ENCODE measurements at places on chromosomes 2 and 18.

DNA sequence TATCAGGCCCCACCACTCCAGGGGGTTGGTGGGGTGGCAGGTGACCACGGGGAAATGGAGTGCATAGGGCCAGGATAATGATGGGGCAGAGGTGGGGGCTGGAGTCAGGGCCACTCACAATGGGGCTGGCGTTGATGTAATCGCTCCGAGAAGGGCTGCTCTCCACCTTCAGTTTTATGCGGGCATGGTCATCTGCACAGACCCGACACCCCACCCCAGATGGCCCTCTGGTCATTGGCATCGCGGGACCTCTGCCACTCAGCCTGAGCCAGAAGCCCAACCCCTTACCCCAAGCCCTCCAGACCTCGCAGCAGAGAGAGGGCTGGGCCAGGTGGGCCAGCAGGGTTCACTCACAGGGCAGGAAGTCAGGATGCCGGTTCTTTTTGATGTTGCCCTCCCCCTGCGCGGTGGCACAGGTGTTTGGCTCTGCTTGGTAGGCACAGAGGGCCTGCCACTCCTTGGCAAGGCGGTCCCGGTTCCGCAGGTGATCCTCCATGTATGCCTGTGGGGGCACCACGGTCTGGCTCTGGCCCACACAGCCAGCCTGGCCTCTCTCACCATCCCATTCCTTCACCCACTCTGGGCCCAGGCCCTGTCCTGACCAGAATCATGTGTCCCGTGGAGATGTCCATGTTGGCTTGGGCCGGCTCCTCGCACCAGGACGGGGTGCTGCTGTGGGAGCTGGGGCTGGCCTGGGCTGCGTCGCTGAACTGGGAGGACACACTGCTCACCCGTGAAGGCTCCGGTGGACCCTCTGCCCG is 12.4 kb downstream of the PTPRN start:
- DNase-seq, result no peak

DNA sequence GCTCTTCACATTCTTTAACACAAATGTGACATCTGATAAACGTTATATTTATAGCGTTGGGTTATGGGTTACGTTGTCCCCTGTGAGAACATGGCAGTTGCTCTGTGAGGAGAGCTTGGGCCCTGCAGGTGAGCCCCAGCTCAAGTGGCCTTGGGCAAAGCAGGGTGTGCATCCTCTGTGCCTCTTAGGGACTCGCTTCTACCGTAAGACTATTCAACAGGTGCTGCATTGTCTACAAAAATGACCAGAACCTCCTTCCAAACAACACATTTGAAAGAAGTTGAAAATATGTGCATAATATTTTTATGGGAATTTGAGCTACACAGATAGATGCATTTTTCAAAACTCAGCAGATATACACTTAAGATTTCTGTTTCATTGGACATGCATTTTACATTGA is 16.4 kb upstream of the CHMP1B start:
- no peak for DNase-seq

GRCh38 chr2:202780514-202781021 is 91.0 kb downstream of the ICA1L start:
- no peak for DNase-seq

GRCh38 chr18:75047240-75047961 is 161.5 kb downstream of the PTGR3 start:
- DNase-seq, result peak; percentile 24

- DNase-seq, result no peak
Observed at GRCh38 chr18:52287151-52287550, 52.8 kb upstream of the DCC start.

DNA sequence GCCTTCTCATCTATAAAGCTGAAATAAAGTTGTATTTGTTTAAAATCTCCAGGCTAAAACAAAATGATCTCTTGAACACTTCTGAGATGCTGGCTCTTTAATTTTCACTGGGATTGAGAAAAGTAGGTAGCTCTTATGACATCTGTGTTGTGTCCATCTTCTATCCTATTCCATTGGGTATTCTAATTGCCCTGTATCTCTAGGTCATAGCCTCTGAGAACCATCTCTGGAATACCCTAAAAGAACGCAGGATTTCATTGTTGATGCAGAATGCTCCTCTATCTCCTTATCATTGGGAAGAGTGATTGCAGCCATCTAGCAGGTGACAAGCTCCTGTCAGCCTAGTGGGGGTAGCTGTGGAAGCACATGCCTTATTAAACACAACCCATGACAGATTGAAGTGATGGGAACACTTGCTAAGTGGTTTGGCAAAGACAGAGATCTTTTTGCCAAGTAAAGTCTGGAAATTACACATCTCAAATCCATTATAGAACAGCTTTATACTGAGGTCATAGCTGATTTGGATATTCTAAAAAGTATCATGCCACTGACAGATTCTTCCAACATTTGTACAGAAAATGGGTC is 178.2 kb downstream of the TDRD15 start:
- no peak for DNase-seq

- DNase-seq, result peak; percentile 40
Observed at GRCh38 chr18:8951491-8951890, 151.0 kb upstream of the NDUFV2 start.

GRCh38 chr2:240991378-240992263 is 6.8 kb upstream of the SNED1 start:
- no peak for DNase-seq

GRCh38 chr2:82007071-82007664 is 1702.6 kb upstream of the LRRTM1 start:
- DNase-seq, result no peak

DNA sequence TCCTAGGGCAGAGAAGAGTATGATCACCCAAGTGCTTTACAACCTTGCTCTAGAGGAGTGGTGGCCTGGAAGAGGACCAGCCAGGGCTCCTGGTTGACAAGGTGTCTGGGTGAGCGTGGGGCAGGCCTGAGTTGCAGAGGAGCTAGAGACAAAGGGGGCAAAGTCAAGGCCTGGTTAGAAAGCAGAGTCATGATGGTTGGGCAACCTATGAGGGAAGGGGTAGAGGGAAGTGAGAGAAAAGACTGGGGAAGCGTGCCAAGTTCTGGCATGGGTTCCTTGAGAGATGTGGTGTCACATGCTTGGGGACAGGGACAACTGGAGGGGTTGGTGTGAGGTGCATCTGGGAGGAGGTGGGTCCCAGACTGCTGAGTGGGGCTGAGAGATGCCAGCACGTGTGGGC is 13.5 kb downstream of the ZFP36L2 start:
- no peak for DNase-seq

DNA sequence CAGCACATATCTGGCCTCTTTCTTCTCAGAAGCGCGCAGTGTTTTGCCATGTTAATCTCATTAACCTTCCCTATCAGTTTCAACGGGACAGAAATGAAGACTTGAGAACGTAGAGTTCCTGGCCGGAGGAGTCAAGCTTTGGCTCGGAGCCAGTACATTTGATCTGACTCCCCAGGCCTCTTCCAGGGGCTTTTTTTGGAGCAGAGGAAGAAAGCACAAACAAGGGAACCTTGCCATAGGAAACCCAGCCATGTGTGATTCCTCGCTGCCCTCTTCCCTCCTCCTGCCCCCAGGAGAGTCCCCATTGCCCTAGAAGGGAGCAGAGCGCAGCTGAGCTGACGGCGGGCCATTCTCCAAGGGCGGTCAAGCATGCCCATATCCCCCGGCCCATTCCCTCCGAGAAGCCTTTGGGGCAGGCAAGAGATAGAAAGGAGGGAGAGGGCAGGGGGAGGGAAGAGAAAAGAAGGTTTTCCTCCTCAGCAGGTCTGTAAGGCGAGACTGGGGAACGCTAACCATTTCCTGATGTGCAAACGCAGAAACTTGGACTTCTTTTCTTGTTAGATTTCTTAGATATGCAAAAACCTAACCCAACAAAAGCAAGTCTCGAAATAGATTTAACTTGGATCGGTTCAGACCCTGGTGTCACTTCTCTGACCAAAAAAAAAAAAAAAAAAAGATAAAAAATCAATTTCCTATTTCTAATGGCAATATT is 63.7 kb upstream of the POU3F3 start:
- DNase-seq, result no peak

DNA sequence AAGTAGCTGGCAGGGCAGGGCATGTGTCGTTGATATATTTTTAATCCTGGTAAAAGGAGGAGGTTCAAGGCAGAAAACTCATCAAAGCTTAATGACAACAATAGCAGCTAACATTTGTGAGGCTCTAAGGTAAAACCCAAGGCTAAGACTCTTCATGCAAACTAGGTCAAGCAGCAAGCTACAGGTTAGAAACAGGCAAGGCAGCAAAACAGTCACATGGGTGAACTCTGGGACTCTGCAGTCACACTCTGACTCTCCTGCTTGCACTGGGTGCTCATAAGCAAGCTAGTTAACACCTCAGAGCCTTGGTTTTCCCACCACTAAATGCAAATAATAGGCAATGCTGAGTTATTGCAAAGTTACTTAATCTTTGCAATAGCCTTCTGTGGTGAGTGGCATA is 7.9 kb downstream of the IL1RN start:
- DNase-seq, result no peak

GRCh38 chr2:147657086-147658000 is 187.5 kb upstream of the ACVR2A start:
- no peak for DNase-seq

GRCh38 chr18:62387257-62387656 is 62.1 kb downstream of the TNFRSF11A start:
- DNase-seq, result no peak

DNA sequence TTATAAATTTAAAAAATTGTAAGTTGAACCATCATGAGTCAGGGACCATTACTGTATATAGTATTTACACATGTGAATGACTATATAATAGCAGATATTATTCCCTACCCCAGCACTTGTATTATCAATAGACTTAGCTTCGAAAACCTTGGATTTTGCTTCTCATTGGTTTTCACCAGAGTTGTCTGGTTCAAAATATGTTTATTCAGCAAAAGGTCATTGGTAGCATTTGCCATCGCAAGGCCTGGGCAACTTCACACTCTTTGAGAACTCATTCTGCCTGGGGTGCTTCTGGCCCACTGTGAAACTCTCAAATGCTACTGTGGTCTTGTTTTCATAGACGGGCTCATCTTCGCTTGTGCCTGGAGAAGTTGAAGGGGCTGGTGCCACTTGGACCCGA is 20.1 kb downstream of the MXD1 start:
- no peak for DNase-seq

GRCh38 chr2:216346781-216347180 is 25.5 kb downstream of the MARCHF4 start:
- no peak for DNase-seq

DNA sequence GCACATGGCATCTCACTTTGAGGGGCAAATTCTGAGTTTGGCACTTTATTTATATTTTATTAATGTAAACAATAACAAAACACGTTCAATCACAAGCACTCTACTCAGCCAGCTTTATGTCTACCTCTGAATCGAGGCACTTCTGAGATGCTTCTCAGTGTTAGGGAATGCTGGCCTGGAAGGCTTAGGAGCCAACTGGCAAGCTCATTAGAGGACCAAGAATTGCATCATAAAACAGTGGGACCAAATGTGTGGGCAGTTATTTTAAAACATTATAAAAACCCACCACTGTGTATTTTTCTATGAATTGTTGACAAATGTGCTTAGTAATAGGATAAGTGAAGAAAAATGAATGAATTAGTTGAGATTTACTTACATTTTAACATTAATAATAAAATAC is 46.8 kb upstream of the SMIM21 start:
- no peak for DNase-seq

DNA sequence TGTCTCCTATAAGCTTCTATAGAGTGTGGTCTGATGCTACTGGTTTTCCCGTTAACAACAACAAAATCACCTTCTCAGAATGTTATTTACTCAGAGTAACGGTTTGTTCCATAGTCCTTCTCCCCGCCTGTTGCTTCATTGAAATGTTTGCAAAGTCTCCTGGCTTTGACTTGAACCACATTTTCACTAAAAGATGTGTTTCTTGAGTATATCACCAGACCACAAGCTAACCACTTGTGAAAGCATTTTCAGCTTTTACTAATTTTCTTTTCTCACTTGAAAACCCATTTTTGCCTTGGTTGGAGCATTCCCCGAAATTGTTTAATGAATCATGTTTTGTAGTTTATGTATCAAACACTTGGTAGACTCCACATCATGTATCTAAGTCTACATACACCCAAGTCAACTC is 121.2 kb downstream of the DPP4 start:
- no peak for DNase-seq

GRCh38 chr2:15701341-15701907 is 109.8 kb downstream of the DDX1 start:
- DNase-seq, result no peak

DNA sequence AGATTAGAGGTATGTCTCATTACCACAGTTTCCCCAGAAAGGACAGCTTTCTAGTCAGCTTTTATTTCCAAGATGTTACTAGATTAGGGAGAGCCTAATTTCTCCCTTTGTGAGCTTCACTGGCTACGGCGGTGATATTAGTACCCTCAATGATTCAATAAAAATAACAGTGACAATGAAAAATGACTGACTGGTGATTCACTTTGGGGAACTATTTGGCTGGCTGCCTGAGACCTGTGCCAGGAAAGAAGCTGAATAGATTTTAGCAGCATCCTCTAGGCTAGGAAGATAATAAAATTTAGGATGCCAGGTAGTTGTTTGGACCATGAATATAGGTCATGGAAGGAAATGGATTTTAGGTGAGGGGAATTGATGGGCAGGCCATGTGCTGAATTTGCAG is 178.7 kb downstream of the FMNL2 start:
- DNase-seq, result no peak

DNA sequence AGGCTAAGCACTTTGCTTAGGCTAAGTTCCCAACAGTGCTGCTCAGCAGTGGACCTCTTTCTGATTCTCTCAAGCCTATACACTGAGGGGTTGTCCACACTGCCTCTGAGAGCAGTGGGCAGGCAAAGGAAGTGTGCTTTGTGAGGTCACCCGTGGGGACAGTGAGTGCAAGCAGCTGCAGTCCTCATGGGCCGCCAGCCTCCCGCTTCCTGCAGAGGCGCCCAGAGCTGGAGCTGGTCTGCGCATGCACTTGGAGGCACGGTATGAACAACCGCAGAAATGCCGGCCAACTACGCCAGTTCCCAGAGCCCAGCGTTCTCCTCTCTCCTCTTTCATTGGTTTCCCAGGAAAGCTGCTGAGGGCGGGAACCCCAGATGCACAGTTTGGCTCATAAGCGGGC is 149.5 kb upstream of the DLX2 start:
- DNase-seq, result no peak

DNA sequence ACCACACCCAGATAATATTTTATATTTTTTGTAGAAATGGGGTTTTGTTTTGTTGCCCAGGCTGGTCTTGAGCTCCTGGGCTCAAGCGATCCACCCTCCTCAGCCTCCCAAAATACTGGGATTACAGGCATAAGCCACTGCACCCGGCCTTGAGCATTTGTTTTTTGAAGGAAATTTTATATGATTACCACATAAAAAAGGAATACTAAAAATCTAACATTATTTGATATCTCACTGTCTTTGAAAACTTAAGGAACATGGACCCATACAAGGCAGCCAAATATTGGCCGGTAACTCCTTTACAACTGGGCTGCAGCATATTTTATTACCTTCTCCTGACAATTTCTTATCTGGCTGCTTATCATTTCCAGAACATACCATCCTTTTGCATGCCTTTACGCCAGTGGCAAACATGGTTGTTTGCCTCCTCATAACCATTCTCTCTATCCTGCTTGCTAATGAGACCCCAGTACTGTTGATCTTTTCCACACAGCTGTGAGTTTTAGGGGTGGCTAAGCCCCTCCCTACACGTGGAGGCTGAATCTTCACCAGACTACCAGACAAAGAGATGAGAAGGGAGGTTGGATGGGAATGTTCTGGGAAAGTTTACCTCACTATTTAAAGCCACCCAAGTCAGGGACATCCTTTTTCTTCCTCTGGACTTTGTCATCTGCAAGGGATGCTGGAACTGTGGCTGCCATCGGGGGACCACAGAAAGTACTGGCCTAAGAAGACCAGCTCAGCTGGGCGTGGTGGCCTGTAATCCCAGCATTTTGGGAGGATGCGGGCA is 157.5 kb downstream of the TGIF1 start:
- DNase-seq, result no peak

GRCh38 chr18:12398625-12399024 is 9.1 kb upstream of the PRELID3A start:
- no peak for DNase-seq

Measured in NCI-H2081 (cell line).